ENCODE measurements at places on chromosomes 3 and 15. TPM values are rescaled to one million over a fixed set of nuclear protein-coding genes. Genes with fewer than 3 reads are reported as not detected.

The EFHB gene
- not detected for total RNA-seq

The SMCO1 gene
- total RNA-seq, result not detected

- DNase-seq, result no peak
Measured at GRCh38 chr3:15241341-15241740, 35.3 kb downstream of the CAPN7 start.

- DNase-seq, result no peak
Measured at GRCh38 chr15:80890341-80891005, 99.1 kb downstream of the MESD start.

DNA sequence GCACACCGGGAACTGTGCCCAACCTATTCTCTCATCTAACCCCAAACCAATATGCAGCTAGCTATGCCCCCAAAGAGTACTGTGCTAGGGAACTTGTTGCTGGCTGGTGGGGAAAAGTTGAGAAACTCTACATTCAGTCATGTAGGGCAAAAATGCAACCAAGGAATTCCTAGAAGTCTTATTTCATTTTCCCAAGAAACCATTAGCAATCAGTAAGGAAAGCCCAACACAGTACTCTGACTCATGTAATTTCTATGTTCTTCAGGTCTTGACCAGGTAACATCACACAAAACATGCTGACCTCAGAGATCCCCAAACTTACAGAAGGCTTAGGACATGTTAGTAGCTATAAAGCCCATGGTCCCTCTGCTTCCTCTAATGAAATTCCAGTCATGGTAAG, 52.1 kb downstream of the TASOR start:
- DNase-seq, result no peak

The MITF gene
- 2.7 TPM for total RNA-seq

The CPA3 gene
- total RNA-seq, result not detected

The SERPINI1 gene
- 123 TPM for total RNA-seq

The CLDN18 gene
- total RNA-seq, result not detected

DNA sequence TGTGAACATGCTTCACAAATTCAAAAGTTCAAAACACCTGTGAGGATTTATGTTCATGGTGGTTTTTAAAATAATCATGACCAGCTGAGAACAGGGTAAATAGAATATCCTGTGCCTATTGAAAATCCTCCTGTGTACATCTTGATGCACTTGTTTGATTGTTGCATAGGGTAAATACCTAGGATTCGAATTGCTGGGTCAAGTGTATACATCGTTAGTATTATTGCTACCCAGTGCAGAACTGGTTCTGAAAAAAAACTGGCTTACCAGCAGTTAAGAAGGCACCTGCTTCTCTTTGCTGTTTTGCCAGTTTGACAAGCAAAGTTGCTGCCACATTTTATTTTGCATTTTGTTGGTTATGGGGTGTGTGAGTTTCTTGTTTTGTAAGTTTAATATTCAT, 272.6 kb downstream of the CLSTN2 start:
- DNase-seq, result no peak

DNA sequence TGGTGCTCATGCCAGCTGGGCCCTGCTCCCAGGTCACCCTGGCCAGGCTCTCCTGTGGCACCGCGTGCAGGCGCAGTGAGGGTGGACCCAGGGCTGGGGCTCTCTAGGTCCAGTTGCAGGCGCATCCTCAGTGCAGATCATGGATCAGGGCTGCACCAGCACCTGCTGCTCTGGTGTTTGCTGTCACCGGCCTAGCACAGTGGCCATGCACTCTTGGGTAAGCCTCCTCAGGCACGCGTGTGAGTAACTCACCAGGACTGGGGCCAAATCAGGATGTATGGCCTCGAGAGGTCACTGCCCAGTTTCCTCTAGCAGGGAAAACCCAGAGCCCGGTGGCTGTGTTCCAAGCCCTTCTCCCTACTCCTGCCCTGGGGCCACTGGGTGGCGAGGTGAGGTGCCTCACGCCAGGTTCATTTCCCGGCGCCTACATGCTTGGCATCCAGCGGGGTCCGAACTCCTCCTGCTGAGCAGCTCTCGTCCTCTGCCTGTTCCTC, 45.5 kb upstream of the SLC41A3 start:
- DNase-seq, result no peak

- no peak for DNase-seq
Measured at GRCh38 chr3:73765878-73766545, 141.3 kb upstream of the PDZRN3 start.

DNA sequence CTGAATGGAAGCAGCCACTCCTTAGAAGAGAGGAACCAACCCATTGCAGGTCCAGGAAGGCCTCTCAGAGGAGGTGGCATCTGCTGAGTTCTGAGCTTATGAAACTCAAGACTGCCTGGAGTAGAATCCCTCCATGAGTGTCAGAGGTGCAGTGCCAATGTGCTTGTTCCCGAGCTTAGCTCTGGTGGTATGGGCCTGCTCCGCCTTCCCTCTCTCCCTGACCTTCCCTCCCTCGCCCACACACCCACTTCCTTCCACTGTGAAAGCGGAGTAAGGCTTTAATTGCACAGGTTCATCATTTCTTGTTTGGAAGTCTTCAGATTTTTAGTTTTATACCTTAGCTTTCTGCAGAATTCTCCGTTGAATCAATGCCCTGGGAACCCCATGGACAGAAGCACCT, 208.0 kb upstream of the BHLHE40 start:
- DNase-seq, result no peak

GRCh38 chr15:59873644-59874272, 130.4 kb upstream of the FOXB1 start:
- no peak for DNase-seq

- no peak for DNase-seq
Measured at GRCh38 chr3:48524970-48525369, 21.0 kb upstream of the SHISA5 start.

The IGDCC3 gene
- 7.6 TPM for total RNA-seq

DNA sequence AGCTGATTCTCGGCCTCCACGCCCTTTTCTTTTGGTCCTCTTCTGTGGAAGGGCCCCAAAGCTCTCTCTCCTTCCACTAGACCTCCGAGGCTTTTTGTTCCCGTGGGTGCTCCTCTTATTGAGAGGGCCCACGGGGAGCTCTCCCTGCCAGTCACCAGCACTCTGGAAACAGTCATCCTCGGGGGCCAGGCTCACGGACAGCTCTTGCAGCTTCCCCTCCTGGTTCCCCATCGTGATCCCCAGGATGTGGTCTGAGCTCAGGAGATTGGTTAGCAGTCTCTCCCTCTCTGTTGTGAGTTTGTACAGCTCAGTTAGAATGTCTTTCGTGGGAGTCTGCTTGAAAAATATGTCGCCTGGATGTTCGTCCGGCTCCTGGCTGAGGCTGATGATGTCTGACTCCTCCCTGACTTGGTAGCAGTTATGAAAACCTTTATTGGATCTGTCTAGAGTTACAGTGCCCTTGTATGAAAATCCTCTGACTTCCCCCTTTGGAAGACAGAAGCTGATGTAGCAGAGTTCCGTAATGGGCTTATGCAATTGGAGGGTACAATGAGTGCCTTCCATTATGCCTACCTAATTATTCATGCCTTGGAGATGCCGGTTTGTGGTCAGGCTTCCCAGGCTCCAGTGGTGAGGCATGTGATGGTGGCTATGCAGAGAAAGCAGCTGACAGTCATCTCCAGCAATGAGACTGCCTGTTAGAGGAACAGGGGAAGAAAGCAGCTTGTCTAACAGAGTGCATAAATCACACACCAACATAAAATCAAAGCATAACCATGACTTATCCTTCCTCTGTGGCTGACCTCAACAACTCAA, 40.0 kb downstream of the FMN1 start:
- DNase-seq, result no peak

- no peak for DNase-seq
Measured at GRCh38 chr3:48428572-48429316, 1.1 kb downstream of the PLXNB1 start.

The GOLGA8J gene
- not detected for total RNA-seq

The CCR5 gene
- 0.16 TPM for total RNA-seq

The TTC23 gene
- 11.2 TPM for total RNA-seq

Measured in occipital lobe (tissue), 3 donors.